Adrenal gland (tissue), 19 donors: ENCODE measurements at places on chromosomes 5 and 9. TPM values are rescaled to one million over a fixed set of nuclear protein-coding genes. Genes with fewer than 3 reads are reported as not detected.

GRCh38 chr9:13810510-13810909 lies 503.4 kb downstream of the NFIB start:
- no peak overlapping the region for H3K27ac ChIP-seq
- no peaks in the 10 kb centered on the region for H3K27me3 ChIP-seq
- H3K36me3 ChIP-seq: no peaks in the 10 kb centered on the region
- no peak for DNase-seq

DNA sequence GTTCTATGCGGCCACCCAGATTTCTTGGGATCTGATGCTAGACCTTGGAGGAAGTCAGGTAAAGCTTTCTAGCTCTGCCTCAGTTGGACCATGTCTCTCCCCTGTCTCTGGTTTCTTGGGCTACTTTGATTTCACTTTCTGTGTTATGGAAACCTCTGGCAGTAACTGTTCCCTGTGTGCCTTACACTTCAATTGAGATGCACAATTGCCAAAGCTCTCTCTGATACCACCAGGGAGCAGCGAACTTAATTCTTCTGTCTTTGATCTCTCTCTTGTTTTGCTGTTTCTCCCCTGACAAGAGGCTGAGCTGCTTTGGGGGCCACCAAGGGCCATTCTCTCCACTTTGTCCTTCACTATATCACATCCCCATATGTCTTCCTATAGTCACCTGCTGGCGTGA lies 61.4 kb downstream of the PGM5 start:
- H3K27ac ChIP-seq: no peak overlapping the region
- no peaks in the 10 kb centered on the region for H3K36me3 ChIP-seq
- DNase-seq: no peak

GRCh38 chr5:131460867-131461572 lies 174.0 kb downstream of the RAPGEF6 start:
- no peak for DNase-seq
- no peaks in the 10 kb centered on the region for H3K36me3 ChIP-seq
- H3K27me3 ChIP-seq: no peaks in the 10 kb centered on the region
- no peak overlapping the region for H3K4me3 ChIP-seq
- no peak overlapping the region for H3K27ac ChIP-seq
- peaks cover 7% of the 10 kb centered on the region for H3K4me1 ChIP-seq

DNA sequence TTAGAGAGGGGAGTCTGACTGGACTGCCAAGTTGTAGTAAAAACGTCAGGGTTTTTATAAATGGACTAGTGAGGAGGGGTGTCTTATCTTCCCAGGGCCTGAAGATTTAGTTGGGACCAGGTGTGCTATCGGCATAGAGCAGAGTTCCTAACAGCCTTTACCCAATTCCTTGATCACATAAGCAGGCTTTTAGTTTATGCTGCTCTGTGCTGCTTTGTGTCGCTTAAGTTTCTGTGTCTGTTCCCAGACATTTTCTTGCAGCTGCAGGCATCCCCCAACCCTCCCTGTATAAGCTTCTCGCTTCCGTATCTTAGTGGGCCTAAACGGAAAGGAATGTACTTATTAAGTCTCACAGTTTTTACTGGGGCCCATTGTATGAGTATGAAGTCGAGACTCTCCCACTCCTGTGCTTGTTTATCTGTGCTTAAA lies 2.6 kb upstream of the SMC5 start:
- H3K36me3 ChIP-seq: no peaks in the 10 kb centered on the region
- no peak for DNase-seq
- H3K27ac ChIP-seq: no peak overlapping the region
- H3K4me3 ChIP-seq: no peak overlapping the region
- no peaks in the 10 kb centered on the region for H3K27me3 ChIP-seq
- H3K4me1 ChIP-seq: peaks cover 28% of the 10 kb centered on the region

DNA sequence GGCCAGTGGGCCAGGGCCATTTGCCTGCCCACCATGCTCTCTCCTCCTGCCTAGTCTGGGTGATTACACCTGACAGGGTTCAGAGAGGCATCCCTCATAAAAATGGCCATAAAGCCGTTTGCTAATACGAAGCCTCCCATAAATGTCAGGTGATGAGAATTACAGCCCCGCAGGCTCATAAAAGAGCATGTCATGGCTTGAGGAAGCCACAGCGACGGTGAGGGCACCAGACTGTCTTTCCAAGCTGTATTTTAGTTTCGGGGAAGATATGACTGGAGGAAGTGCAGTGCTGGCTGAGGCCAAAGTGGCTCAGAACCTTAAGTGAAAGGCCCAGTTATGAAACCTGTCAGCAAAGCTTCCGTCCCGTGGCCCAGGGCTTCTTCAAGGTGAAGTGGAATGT lies 18.5 kb upstream of the TCERG1 start:
- H3K36me3 ChIP-seq: no peaks in the 10 kb centered on the region
- peaks cover 4% of the 10 kb centered on the region for H3K27me3 ChIP-seq
- DNase-seq: no peak

- H3K27me3 ChIP-seq: no peaks in the 10 kb centered on the region
- peak; percentile 19 for DNase-seq
- H3K36me3 ChIP-seq: no peaks in the 10 kb centered on the region
- H3K27ac ChIP-seq: no peak overlapping the region
- no peaks in the 10 kb centered on the region for H3K4me1 ChIP-seq
Measured at GRCh38 chr9:114911167-114911821, 19.1 kb downstream of the TNFSF8 start.

DNA sequence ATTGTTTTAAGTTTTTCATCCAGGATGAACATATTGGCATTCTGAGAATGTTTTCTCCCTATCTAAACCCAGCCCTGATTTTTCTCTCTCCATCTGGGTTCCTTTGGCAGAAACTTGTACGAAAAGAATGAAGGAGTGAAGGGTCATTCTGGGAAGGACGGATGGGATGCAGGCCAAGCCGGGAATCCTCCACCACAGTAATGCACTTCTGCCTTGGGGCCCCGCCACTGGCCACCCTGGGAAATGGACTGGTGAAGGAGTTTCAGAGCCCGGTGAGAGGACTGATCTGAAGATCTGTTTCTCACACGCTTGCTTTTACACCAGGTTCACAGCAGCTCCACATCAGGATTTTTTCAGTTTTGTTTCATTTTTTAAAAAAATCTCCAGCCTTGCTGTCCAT lies 554.8 kb downstream of the BNC2 start:
- H3K4me3 ChIP-seq: no peak overlapping the region
- DNase-seq: no peak
- no peaks in the 10 kb centered on the region for H3K27me3 ChIP-seq
- no peaks in the 10 kb centered on the region for H3K4me1 ChIP-seq

GRCh38 chr9:128175726-128176125 lies 15.6 kb downstream of the CIZ1 start:
- peaks cover 24% of the 10 kb centered on the region for H3K4me1 ChIP-seq
- no peak for DNase-seq
- H3K27ac ChIP-seq: peak overlapping the region; percentile 92
- no peaks in the 10 kb centered on the region for H3K27me3 ChIP-seq
- H3K4me3 ChIP-seq: no peak overlapping the region

DNA sequence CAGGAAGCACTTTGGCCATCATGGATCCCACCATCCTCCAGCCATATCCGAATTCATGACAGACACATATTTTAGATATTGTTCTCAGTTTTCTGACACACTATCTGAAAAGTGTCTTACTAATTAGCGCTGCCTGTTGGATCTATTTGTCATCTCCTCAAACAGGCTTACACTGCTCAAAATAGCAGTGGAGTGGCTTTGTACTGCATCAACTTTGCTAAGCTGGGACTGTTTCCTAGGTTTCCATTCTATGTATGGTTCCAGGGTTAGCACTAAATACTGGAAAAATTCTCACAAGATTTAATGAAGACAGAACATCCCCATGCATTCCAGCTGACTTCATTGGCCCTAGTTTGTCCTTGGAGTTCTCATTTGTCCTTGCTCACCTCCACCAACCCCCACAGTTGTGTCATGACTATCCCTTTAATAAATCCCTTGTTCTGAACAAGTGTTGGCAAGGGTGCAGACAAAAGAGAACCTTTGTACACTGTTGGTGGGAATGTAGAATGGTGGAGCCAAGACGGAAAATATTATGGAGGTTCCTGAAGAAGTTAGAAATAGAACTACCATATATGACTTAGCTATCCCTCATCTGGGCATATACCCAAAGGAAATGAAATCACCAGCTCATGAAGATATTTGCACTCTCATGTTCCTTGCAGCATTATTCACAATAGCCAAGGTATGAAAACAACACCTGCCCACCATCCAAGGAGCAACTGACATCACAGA lies 136.5 kb upstream of the RAI14 start:
- no peak overlapping the region for H3K4me3 ChIP-seq
- no peak overlapping the region for H3K27ac ChIP-seq
- no peaks in the 10 kb centered on the region for H3K27me3 ChIP-seq
- no peaks in the 10 kb centered on the region for H3K36me3 ChIP-seq

DNA sequence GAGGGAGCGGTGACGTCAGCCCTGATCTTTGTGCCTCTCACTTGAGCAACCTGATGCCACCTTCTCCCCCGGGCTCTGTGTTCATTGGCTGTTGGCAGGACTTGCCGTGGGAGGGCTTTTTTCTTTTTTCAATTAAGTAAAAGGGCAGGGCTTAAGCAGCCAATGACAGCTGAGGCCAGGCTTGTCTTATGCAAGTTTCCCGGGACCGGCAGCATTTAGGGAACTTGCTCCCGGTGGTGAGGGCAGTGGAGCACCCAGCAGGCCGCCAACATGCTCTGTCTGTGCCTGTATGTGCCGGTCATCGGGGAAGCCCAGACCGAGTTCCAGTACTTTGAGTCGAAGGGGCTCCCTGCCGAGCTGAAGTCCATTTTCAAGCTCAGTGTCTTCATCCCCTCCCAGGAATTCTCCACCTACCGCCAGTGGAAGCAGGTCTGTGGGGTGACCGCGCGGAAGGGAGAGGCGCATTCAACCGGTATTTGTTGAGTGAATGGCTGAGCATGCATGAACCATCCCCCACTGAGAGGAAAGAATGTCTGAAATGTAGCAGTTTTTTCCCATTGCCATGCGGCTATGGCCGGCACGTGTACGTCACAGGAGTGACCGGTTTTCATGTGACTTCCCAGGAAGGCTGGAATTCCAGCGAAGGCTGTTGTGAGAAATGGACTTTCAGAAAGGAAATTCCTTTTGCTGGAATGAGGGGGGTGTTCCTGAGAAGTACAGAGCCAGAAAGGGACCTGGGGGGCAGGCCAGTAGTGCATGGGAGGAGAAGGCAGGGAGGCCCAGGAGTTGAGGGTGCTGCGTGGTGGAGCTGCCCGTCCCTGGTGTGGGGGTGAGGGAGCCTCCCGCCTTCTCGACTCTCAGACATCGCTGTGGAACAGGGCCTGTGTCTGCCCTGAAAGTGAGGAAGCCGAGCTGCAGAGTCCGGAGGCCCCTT lies 29.0 kb downstream of the PTGES2 start:
- peaks cover 82% of the 10 kb centered on the region for H3K4me1 ChIP-seq
- H3K27ac ChIP-seq: peak overlapping the region; percentile 92
- H3K36me3 ChIP-seq: peaks cover 26% of the 10 kb centered on the region
- DNase-seq: peak; percentile 99
- H3K27me3 ChIP-seq: no peaks in the 10 kb centered on the region

Gene TTC23L
- 3.4 TPM for total RNA-seq

Gene TLR4
- total RNA-seq: 12.1 TPM

Gene ANKRD34B
- not detected for total RNA-seq

Gene TNFSF8
- total RNA-seq: 3.4 TPM
